Effector CD4-positive, alpha-beta T cell (primary cell): ENCODE measurements at places on chromosomes 5 and 9.
A peak's percentile ranks its signal among the peaks of the same experiment; 100 is the strongest.

- no peak for DNase-seq
Observed at GRCh38 chr5:166428264-166428803, 1863.1 kb upstream of the WWC1 start.

- no peak for DNase-seq
Observed at GRCh38 chr5:151020304-151021110, at the start of gene GPX3. Gene GPX3, plus strand, starts transcription at chr5:151020591. Its CDS starts 64 bp downstream, at chr5:151020655.

- DNase-seq = no peak
Observed at GRCh38 chr5:95918421-95919006, 43.1 kb downstream of the ELL2 start.

- DNase-seq = no peak
Observed at GRCh38 chr5:88681211-88681803, 201.7 kb downstream of the MEF2C start.

DNA sequence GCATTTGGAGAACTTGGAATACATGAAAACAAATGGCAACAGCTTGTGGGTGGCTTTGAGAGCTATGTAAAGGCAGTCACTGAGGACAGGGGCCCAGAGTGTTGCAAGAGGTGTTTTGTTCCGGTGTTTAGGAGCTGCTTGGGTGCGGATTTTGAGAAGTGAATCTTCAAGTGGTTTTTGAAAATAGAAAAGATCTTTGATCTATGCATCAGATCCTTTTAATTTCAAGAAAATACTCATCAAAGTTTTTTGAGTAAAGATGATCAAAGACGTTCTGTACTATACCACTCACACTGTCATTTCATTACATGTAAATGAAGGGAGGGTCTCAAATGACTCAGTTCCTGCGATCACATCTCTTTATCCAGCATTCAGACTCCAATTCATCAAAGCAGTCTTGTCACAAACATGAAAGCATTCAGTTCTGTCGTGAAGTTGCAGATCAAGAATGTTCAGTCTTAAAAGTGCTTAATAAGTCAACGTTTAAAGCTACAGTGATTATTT, 112.5 kb downstream of the WDR41 start:
- no peak for DNase-seq

DNA sequence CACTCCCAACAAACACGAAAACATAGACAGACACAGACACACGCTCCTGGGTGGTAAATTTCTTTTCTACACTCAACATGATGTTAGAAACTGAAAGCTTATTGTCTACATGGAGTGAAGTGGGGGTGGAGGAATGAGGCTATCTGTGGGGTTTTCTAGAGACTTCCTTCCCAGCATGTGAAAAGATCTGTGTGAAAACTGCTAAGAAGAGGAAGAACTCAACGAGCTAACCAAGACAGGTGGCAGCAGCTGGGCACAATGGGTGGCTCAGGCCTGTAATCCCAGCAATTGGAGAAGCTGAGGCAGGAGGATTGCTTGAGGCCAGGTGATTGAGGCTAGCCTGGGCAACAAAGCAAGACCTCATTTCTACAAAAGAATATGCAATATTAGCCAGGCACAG, 7.6 kb downstream of the FYB1 start:
- no peak for DNase-seq

DNA sequence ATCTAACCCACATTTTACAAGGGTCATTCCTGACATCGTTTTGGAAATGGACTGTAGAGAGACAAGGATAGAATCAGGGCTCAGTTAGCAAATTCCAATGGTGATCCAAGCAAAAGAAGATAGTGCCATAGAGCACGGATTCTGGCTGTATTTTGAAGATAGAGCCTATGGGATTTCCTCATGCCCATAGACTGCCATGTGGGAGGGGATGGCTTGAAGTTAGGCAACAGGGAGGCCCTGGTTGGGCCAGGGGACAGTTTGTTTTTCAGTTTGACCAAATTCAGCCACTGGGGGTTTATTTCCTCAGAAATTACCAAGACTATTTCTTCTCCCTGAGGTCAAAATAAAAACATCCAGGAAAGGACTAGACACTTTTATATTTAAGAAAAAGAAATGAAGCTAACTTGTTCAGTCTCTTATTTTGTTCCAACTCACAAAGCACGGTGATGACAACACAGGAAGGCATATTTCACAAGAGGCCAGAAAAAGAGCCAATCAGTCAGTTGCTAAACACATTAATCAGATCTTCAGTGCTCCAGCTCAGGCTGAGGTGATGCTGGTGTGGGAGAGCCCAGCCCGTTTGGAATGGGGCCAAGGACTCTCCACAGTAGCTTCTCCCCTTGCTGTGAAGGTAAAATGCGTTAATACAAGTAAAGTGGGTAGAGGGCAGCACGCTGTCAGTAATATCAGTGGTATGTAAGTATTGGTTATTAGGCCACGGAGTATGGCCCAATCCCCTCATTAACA, 4.4 kb upstream of the DCTN4 start:
- DNase-seq = no peak

GRCh38 chr9:95102001-95102433, 215.5 kb downstream of the FANCC start:
- DNase-seq = no peak

- no peak for DNase-seq
Observed at GRCh38 chr9:113677057-113677456, 199.1 kb upstream of the ZNF618 start.

DNA sequence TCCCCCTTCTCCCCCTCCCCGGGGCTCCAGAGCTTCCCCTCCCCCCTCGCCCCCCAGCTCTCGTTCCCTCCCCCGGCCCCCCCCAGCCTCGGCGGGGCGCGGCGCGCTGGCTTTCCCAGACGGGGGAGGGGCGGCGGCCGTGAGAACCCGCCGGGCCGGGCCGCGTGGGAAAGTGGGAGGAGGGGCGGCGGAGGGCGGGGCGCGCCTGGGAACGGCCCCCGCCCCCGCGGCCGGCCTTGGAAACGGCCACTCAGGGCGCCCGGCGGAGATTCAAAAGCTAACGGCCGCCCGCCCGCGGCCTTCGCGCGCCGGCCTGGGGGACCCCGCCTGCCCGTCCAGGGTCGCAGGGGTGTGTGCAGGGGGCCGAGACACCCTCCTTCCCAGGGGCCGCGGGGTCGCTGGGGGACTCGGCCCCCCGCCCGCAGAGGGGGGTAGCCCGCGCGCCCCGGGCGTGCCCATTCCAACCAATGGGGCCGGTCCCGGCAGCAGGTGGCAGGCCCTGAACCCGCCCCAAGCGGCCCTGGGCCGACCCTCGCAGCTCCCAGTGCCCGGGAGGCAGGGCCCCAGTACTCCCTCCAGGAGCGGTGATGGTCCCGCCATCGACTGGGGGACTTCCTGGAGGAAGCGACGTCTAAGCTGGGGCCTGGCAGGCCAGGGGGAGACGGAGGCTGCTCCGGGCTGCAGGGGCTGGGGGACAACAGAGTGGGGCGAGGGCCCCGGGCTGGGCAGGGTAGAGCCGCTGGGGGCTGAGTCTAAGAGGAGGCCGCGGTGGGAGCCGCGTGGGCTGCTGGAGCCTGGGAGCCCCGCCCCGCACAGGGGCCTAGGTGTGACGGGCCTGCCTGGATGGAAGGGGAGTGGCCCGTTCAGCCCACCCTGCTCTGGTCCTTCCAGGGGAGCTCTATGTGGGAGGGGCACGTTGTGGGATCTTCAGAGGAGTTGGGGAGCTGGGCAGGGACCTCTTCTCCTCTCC, 14.2 kb upstream of the NRARP start:
- DNase-seq = no peak

GRCh38 chr5:177454397-177455035, 7.9 kb downstream of the PRR7 start:
- peak; percentile 95 for DNase-seq

- no peak for DNase-seq
Observed at GRCh38 chr9:35179347-35180280, 17.8 kb downstream of the UNC13B start.

DNA sequence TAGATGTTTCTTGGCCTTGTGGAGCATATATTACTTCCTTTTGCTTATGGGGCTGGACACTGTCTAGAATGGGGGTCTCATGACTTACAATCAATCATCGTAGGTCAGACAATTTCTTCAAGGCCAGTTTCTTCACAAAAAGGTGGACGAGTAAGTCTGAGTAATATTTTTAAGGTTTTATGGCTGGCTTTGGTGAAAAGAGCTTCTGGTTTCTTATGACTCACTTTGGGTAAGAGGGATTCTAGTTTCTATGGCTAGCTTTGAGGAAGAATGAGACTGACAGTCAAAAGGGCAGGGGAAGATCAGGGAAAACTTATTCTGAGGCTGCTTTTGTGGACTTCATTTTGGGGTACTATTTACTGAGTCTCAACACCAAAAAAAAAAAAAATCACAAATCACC, 2067.2 kb upstream of the C9orf72 start:
- no peak for DNase-seq
